ENCODE measurements at places on chromosomes 4 and X.

DNA sequence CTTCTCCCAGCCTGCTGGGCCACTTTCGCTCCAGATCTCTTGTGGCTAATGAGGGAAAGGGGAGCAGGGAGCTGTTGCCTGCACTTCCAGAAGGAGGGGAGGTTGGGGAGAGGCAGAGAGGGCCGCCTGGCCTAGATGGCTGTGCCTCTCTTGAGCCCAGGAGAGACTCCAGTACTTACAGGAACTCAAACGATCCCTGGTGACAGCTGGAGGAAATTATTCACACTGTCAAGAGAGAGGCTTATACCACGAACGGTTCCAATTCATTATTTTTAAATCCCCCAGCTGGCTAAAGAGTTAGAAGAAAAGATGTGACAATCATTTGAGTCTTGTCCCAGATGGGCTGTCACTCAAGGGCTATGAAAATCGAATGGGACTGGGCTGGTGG lies 96.1 kb downstream of the PHKA2 start:
- no peak for DNase-seq

- DNase-seq: no peak
These were observed 76.2 kb upstream of the SCOC start for GRCh38 chr4:140297221-140297570.

DNA sequence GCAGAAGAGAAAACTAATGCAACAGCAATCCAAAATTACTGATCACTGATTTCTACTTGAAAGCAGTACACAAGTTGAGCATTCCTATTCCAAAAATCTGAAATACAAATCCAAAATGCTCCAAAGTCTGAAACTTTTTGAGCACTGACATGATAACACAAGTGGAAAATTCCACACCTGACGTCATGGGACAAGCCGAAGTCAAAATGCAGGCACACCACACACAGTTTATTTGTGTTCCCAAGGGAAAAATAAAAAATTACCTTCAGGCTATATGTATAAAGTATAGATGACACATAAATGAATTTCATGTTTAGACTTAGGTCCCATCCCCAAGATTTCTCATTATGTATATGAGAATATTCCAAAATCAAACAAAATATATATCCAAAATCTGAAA lies 20.7 kb downstream of the ANKRD50 start:
- no peak for DNase-seq

DNA sequence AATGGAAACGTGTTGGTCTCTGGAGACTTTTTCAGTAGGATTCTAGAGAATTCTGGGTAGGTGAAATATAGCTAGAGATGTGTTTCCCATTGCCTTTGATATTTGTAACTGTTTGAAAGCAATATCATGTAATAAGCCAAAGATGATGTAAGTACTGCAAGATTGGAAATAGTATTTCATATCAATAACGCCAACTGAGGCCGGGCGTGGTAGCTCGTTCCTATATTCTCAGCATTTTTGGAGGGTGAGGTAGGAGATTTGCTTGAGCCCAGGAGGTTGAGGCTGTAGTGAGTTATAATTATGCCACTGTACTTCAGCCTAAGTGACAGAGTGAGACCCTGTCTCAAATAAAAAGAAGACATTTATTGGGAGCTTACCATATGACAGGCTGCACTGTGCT lies 9.5 kb downstream of the ADH1A start:
- no peak for DNase-seq

All from heart left ventricle (tissue), 16 donors.